ENCODE measurements at places on chromosomes 5 and 9.

- DNase-seq = no peak
These were observed 310.7 kb downstream of the PJA2 start for GRCh38 chr5:109099081-109099480.

- DNase-seq = no peak
These were observed 49.3 kb upstream of the PPARGC1B start for GRCh38 chr5:149680810-149681221.

GRCh38 chr5:170223906-170224305 is 8.9 kb upstream of the C5orf58 start:
- DNase-seq = no peak

GRCh38 chr9:113156880-113157279 is 6.1 kb downstream of the SLC31A2 start:
- DNase-seq = no peak

- no peak for DNase-seq
These were observed 40.8 kb upstream of the GLRX start for GRCh38 chr5:95863383-95863757.

GRCh38 chr5:89397096-89397495 is 514.1 kb upstream of the MEF2C start:
- DNase-seq = no peak

DNA sequence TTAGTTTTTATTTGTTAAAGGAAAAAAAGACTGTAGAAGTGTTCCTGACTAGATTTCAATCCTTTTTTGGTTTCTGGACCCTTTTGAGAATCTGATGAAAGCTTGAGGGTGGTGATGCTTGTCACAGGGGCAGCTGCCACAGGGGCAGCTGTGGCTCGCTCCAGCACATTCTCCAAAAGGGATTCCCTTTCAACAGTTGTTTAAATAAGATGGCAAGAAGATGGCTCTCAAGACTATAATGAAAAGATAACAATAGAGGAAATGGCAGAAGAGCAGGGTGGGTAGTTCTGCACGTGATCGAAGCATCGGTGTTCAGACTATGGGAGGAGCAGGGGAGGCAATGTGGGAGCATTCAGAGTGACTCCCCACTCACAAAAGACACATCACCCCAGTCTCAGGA is 46.5 kb upstream of the TNFAIP8 start:
- no peak for DNase-seq

DNA sequence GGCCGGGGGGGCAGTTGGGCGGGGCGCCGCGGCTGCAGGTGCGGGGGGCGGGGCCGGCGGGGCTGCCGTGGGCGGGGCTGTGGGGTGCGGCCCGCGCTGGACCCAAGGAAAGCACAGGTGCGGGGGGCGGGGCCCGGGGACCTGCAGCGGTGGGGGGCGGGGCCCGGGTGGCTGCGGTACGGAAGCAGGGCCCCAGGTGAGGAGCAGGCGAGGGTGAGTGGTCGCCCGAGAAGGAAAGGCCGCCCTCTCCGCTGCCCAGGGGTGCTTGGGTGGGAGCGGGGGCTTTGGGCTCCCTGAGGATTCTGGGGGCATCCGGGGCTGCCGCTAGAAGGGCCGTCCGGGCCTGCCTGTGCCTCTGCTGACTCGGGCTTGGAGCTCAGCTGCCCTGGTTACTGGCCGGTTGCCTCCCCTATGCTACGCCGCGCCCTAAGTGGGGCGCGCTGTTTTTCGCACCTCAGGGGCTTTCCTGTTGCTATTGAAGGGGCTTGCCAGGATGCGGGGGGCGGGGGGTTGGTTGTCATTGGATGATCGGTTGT is 767 bp downstream of the RALGPS1 start:
- no peak for DNase-seq

DNA sequence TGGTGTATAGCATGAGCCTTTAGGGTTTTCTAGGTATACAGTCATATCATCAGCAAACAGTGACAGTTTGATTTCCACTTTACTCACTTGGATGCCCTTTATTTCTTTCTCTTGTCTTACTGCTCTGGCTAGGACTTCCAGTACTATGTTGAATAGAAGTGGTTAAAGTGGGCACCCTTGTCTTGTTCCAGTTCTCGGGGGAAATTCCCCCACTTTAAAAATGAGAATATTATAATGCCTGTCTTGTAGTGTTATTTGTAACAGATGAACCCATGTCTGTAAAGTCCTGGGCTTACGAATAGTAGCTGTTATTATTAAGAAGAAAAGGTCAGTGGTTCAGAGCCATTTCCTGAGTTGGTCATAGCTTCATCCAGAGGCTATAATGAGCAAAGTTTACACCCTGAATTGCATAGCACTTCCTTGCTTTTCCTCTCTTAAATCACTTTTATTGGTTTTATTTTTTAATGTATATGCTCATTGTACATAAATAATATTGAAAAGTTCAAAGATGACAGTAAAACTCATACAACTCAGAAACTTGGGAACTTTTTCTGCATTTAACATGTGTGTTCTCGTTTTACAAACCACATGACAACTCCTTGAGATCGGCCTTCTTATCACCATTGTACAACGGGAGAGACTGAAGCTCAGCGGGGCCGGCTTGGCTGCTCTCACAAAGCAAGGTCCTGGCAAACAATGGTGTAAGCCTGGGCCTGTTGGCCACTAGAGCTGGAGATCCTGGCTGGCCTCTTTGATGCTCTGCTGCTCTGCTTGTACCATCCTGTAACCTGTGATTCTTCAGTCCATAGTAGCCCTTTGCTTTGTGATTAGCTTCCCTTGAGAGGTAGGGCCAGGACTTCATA is 85.2 kb downstream of the CYFIP2 start:
- no peak for DNase-seq

DNA sequence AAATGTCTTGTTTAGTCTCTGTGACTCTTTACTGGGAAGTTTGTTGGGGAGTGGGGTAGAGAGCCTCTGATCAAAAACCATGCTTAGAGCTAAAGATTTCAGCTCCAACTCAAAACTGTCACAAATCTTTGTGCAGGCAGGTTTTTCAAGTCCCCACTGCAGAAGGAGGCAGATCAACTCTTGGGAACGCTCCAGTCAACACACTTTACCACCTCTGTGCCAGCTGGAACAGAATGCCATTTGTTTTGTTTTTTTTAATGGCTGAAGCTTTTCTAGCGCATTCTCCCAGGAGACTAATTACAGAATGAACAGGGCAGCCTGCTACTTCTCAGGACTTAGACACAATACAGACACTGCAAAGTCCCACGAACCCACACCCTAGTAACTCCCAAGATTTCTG is 17.9 kb upstream of the LHX6 start:
- no peak for DNase-seq

GRCh38 chr9:109328978-109329637 is 8.2 kb upstream of the EPB41L4B start:
- DNase-seq = no peak

DNA sequence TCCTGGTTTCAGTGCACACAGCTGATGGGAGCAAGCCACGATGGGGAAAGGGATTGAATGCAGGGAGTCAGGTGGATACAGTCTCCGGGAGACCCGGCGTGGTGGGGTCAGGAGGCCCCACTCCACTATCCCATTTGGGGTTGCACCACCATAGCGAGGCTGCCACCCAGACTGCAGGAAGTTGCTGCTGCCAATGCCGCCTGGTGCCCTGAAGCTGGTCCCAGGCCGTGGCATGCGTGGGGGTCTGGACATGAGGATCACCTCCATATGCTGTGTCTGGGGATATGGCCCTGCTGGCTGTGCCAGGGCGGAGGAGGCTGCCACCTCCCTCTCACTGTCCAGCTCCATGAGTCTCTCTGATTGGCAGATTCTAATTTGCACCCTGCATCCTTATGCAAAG is 45.3 kb downstream of the COL5A1 start:
- DNase-seq = no peak

DNA sequence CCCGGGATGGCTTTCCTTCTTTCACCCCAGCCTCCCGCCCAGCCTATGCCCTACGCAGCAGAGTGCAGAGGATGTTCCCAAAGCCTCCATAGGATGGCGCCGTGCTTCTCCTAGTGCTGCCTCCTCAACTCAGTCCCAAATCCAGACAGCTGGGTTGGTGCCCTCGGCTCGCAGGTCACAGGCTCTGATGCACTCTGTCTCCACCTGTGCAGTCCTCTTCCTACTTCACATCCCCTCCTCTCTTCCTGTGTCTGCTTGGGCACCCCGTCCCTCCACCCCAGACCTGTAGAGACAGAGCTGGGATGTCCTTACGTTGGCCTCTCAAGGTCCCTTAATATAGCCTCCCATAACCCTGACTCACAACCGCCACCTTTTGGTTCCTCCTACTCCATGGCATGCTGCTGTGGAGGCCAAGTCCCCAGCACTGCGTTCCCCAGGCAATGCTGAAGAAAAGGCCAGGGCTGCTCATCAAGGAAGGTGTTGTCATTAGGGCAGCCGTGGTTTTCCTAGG is 314.4 kb downstream of the GADD45G start:
- no peak for DNase-seq

DNA sequence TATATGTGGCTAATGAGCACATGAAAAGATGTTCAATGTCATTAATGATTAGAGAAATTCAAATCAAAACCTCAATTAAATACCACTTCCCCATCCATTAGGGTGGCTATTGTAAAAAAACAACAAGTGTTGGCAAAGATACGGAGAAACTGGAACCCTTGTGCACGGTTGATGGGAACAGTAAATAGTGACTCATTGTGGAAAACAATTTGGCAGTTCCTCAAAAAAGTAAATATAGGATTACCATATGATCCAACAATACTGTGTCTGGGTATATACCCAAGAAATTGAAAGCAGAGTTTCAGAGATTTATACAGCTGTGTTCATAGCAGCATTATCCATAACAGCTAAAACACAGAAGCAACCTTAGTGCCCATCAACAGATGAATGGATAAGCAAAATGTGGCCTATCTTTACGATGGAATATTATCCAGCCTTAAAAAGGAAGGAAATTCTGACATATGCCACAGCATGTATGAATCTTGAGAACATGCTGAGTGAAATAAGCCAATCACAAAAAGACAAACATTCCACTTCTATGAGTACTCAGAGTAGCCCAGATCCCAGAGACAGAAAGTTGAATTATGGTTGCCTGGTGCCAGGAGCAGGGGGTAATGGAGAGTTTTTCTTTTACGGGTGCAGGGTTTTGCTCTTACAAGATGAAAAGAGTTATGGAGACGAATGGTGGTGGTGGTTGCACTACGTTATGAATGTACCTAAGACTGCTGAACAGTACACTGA is 41.4 kb upstream of the LRRC14B start:
- DNase-seq = no peak

DNA sequence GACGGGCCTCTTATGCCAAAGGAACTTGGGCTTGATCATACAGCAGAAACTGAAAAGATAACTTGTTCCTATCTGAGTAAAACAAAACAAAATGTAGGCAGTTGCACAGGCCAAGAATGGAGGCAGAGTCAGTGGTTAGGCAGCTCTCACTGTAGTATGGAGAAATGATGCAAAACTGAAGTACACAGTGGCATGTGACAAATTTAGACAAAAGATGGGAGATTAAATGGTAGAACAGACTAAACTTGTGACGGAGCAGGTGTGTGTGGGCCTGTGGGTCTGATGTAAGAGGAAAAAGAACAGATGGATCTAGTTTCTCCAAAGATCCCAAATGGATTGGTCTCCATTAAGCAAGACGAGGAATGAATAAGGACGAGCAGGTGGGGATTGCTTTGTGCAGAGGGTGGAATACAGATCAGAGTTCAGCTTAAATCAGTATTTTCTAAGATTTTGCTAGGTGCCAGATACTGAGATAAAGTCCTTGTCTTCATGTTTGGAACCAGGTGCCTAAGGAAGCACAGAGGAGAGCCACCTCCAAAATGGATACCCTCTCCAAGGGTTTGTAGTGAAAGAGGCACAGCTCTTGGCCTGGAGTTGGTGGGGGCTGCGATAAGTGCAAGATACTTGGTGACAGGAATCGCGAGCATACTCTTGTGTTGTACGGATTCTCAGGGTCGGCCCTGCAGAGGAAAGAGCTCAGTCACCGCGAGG is 722 bp upstream of the DCP2 start:
- no peak for DNase-seq

GRCh38 chr5:62794456-62794855 is 215.8 kb downstream of the LRRC70 start:
- no peak for DNase-seq

DNA sequence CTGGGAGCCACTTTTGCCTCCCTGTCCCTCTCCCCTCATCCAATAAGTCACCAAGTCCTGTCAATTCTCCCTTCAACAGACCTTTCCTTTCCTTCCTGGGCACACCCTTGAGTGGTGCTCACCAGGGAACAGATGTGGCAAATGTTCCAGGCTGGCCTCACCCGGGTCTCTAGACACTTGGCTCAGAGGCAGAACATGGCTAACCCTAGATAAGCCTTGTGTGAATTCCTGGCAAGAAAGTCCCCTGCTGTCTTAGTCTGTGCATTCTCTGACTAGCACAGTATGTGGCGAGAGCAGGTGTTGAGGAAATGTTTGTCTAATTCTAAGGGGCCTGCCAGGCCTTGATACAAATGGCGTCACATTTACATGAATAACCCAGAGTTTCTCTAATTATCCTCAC is 41.2 kb upstream of the PTGS1 start:
- DNase-seq = no peak

DNA sequence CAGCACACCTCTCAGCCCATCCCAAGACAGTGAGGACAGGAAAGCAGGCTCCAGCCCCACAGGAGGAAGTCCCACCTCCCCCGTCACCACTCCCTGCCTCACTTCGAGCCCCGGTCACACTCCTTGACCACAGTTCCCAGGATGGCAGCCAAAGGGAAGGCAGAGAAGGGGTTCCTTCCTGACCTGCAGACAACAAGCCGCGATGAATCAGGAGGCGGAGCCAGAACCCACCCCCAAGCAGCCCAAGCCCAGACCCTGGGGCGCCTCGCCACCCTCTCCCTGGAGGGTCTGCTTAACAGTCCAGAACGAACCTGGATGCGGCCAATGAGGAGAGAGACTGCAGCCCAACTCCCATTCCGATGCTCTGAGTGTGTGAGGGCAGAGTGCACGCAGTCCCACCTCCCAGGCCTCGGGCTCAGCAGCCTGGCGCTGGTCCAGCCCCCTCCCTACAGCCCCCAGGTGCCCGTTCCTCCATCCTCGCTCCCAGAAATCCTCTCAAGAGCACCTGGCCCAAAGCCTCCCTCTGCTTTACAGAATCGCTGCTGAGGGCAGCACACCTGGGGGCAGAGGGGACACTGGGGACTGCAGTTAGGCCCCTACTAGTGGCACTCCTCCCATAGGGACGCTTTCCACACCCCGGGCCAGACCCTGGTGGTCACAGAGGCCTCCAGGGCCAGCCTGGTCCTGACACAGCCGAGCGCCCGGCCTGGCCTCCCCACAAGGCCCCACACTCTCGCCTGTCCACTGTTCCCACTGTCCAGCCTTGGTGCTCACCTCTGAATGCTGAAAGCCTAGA is 69.6 kb upstream of the LRRTM2 start:
- no peak for DNase-seq

GRCh38 chr9:749716-750115 is 91.8 kb upstream of the DMRT1 start:
- no peak for DNase-seq

DNA sequence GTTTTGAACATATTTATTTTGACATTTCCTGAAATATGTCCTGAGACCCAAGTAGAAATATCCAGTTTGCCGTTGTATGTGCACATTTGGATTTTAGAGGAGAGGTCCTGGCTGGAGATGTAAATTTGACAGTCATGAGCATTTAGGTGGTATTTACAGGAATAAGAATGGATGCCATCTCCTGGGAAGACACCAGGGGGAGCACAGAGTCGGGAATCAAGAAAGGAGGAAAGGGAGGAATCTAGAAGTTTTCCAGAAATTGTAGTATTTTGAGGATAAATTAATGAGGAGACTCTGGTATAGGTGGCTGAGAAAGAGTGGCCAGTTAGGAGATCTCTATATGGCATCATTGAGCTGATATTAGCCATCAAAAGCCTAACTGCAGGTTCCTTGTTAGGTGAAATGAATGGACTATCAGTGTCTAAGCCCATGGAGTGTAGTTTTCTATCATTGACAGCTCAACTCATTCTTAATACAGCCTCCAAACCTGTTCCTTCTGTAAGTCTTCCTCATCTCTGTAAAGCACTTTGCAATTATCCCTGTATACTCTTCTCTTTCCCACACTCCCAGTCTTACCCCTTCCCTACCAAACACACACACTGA is 7.2 kb downstream of the GAPT start:
- peak; percentile 28 for DNase-seq
